DMS79 (cell line): ENCODE measurements at places on chromosomes 11 and 22.

- no peak for DNase-seq
Observed at GRCh38 chr11:104946907-104947306, 21.5 kb downstream of the CASP4 start.

- no peak for DNase-seq
Observed at GRCh38 chr22:49514641-49515040, 313.0 kb downstream of the BRD1 start.

DNA sequence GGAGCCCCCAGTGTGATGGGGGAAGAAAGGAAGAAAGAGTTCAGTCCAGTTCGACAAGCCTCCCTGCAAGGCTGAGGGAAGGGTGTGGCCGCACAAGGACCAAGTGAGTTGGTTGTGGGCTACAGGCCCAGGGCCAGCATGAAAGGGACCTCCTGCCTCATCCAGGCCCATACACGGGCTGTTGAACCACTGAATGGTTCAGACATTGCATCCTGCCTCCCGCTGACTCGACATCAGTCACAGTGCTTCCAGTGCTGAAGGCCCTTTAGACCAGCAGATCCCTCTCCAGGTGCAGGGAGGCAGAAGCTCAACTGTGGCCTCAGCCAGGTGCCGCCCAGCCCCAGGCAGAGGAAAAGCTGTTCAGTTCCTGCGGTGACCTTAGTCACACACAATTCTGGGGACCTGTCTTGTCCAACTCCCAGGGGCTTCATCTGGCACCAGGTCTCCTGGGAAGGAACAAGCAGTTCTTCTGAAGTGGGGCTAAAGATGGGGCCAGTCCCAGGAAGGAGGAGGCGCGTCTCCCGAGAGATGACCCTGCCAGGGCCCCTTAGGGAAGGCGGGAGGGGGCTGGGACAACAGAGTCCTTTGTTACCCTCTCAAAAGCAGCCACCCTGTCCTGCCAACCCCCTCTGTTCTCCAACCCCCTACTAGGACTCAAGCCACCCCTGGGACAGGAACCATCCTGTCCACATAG, 6.6 kb downstream of the ARRB1 start:
- DNase-seq = no peak

DNA sequence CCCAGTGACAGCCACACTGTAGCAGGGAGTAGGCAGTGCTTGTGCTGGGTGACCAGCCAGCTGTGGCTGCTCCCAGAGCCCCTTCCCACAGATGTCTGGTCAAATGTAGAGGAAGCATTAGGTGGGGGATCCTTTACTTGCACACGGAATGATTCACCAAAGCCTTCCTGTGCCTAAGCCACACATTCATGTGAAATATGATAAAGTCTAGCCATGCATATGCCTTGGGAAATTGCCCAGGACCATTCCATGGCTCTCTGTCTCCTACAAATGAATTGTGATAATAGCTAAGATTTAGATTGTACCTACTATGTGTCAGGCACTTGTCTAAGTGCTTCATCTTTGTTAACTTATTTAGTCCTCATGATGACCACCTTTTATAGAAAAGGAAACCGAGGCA, 217.5 kb upstream of the E2F8 start:
- no peak for DNase-seq

GRCh38 chr22:35997438-35997837, 31.2 kb downstream of the RBFOX2 start:
- no peak for DNase-seq

DNA sequence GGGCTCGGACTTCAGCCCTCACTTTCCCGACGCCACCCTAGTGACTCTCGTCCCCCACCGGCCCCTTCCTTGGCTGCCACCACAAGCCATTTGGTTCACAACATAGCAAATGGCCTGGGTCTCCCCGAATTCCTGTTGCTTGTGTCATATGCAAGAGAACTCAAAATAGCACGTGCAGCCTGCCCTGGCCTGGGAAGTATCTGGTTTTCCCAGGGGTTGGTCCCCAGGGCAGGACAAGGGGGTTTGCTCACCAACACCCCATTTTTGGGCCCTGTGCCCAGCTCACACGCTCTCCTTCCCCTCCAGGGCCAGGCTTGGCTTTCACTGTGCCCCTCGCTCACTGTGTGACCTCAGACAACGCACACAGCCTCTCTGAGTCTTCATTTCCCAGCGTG, 12.8 kb upstream of the TPCN2 start:
- no peak for DNase-seq

DNA sequence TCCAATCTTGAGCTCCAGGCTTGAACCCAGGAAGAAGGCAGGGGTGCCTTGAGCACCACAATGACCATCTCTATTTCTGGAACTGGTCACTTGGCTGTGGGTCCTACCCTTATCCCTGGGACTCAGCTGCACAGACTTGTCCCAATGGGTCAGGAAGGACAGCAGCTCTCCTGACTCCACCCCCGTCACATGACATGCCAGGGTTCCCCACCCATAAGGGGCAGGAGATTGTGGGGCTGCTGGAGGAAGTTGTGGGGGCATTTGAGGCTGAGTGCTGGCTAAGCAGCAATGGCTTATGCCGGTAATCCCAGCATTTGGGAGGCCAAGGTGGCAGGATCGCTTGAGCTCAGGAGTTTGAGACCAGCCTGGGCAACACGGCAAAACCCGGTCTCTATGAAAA, 56.2 kb downstream of the NFAM1 start:
- DNase-seq = no peak

DNA sequence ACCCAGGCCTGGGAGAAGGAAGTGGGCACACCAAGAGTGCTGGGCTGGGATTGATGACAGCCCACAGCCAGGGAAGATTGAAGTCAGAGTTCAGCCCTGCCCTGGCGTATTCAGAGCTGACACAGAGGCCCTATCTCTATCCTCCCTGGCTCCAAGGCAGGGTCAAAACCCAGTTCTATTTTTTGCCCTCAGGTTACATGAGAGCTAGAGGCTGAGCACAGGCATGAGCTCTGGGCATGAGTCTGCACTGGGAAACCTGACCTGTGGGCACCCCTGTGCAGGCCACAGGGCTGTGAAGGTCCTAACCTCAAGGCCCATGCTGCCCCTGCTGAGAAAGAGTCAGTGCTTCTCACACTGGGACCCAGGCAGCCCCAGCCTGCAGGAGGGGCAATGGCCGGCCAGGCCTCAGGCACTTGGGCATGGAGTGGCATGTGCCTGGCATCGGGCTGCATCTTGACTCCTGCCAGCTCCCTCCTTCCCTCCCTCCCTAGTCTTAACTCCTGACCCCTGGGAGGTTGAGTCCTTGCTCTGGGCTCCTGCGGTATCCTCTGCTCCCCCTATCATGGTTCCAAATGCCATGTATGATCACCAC, 5.4 kb downstream of the SLC35E4 start:
- DNase-seq = no peak

DNA sequence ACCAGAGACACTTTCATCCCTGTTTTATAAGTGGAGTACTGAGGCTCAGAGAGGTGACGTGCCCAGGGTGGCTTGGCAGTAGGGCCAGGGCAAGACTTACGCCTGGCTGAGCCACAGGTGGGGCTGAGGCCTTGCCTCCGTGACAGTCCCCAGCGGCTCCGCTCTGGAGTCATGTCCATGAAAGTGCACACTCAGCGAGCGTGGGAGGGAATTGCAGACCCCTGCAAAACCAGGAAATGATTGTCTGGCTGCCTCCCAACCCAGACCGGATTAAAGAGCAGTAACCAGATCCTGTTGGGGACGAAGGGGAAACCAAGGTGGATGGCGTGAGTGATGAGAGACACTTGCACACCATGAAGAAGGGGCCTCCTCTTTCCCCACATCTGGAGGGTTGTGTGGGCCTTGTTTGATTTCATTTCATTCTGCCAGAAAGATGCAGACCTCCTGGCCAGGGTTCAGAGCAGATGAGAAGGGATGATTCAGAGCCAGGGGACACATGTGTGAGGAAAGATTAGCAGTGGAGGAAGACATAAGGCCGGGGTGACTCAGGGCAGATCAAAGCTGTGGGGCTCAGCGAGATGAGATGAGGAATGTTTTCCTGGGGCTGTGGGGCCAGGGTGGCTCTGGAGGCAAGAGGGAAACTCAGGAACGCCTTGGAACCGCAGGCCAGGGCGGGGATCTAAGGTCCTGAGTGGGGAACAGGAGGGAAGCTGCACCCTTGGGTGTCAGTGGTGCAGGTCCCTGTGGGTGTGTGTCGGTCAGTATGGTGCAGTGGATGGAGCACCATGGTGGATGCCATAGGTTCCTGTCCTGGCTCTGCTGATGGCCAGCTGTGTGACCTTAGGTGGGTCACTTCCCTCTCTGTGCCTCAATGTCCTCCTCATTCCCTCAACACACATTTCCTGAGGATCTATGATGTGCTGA, 29.9 kb upstream of the LRRC32 start:
- DNase-seq = no peak

- DNase-seq = no peak
Observed at GRCh38 chr11:74636630-74637184, 44.3 kb downstream of the POLD3 start.

DNA sequence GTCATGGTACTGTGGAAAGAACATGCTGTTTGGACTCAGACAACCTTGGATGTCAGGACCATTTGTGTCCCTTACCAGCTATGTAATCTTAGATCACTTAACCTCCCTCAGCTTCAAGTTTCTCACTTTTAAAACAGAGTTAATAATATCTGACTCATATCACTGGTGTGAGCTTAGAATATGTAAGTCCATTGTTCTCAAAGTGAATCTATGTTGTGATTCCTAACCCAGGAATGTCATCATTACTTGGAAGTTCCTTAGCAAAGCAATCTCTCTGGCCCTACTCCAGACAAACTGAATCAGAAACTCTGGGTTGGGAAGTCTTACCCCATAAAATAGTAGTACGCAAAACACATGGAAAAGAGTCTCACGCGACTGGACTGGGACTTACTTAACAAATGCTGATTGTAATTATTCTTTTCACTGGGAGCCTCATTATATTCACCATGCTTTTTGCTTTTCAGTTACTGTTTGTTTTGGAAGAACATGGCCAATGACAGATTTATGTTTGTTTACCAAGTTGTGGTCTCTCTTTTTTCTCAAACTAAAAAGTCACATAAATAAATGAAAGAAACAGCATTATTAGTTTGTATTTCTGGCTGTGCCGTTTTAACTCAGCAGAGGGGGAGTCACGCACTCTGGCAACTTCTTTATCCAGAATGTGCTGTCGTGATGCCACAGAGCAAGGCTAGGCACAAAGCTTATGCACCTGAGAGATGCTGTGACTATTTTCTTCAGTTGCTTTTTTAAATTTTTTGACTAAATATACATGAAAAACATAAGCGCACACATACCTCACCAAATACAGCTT, 217.7 kb upstream of the CTSC start:
- DNase-seq = no peak

- DNase-seq = no peak
Observed at GRCh38 chr22:45544588-45545170, 42.0 kb downstream of the FBLN1 start.

GRCh38 chr11:33564856-33565453, 135.7 kb downstream of the C11orf91 start:
- DNase-seq = no peak

DNA sequence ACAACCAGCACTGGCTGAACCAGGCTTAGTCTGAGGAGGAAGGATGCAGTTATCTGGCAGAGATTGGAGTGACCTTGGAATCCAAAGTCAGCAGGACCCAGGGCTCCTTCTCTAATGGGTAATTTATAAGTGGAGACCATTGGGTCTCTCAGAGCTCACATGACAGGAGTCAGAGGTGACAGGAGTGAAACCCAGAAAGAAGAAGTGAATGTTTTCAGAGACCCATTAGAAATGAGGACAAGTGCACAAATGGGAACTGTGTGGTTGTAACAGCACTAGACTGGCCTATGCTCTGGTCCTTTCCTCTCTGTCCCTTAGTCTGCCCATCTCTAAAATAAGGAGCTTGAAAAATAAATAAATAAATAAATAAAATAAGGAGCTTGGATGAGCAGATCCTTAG, 107.4 kb downstream of the SERGEF start:
- no peak for DNase-seq

GRCh38 chr22:19546680-19547079, 22.5 kb upstream of the CLDN5 start:
- DNase-seq = no peak

DNA sequence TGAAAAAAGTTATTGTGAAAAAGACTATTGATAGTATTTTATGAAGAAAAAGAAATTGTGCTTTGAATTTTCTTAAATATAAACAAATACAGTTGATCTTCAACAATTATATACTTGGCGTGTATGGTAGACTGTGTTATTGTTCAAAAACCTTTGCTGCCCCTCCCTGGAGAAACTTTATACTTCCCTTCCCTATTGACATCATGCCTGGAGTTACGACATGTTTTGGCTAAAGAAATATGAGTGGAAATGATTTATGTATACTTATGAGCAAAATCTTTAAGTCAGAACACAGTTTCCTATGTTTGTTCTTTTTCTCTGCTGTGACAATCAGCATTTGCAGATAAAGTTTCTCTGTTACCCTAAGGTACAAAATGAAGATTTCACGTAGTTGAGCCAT, 243.8 kb downstream of the TMEM135 start:
- no peak for DNase-seq

GRCh38 chr11:79414644-79415317, 26.0 kb downstream of the TENM4 start:
- no peak for DNase-seq

DNA sequence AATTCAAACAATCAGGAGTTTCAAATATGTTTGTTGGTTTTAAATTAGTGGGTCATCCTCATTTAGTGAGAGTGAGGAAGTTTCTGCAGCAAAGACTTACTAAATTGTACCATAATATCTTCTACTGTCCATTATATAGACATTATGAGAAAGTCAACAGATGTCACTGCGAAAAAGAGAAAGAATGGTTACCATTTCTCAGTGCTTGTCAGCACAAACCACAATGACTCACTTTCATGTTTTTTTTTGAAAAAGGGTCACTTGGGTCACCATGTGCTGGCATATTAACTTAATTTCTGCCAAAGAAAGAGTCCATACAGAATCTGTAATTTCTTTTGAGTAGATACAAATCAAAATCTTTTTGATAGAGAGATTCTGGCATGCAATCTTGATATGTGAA, 924.6 kb upstream of the FAT3 start:
- no peak for DNase-seq
